Stimulated activated CD8-positive, alpha-beta memory T cell treated with anti-CD3 and anti-CD28 coated beads, Interleukin-7, amount 100 ng/mL, for 1 hour (primary cell): ENCODE measurements at places on chromosomes 2 and 18.

DNA sequence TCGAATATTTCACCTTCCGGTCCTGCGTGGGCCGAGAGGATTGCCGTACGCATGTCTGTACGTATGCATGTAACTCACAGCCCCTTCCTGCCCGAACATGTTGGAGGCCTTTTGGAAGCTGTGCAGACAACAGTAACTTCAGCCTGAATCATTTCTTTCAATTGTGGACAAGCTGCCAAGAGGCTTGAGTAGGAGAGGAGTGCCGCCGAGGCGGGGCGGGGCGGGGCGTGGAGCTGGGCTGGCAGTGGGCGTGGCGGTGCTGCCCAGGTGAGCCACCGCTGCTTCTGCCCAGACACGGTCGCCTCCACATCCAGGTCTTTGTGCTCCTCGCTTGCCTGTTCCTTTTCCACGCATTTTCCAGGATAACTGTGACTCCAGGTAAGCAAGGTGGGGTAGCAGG, at the start of gene SERPINB5:
TSS of gene SERPINB5 (plus strand) at position 291 of the 400 bp plus-strand sequence. CDS start 7,471 bp downstream, outside the sequence.
- DNase-seq: no peak

DNA sequence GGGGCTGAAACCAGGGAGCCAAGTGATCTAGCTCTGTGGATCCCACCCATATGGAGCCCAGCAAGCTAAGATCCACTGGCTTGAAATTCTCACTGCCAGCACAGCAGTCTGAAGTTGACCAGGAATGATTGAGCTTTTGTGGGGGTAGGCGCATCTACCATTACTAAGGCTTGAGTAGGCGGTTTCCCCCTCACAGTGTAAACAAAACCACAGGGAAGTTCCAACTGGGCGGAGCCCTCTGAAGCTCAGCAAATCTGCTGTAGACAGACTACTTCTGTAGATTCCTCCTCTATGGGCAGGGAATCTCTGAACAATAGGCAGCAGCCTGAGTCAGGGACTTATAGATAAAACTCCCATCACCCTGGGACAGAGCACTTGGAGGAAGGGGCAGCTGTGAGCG, 96.7 kb downstream of the CCDC148 start:
- no peak for DNase-seq

DNA sequence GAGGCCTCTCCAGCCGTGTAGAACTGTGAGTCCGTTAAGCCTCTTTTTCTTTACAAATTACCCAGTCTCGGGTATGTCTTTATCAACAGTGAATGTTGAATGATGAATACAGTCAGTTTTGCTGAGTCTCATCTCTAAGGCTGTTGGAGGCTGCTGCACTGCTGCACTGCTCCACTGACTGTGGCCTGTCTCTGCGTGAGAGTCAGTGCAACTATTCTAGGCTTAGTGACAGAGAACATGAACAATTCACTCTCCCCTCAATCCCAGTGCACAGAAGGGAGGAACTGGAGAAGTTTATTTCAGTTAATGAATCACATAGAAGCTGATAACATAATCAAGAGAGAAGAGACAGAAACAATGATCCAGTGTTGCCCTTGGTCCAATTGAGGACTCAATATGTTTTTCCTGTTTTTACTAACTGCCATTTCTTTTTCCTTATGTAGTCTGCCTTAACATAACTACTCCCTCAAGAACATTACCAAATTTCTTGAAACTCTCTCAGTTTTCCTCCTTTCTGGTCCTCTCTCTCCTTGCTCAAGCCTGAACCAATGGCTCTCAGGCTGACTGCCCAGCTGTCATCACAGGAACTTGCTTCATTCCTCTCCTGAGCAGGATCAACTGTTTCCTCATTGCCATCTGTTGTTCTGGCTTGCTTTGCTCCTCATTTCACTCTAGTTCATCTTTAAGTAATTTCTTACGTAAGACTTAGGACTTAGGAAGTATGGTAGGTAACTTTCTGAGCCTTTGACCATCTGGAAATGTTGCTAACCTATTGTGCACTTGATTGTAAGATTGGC, 483.2 kb downstream of the METTL4 start:
- no peak for DNase-seq

GRCh38 chr2:226336283-226336682, 463.3 kb downstream of the IRS1 start:
- no peak for DNase-seq

DNA sequence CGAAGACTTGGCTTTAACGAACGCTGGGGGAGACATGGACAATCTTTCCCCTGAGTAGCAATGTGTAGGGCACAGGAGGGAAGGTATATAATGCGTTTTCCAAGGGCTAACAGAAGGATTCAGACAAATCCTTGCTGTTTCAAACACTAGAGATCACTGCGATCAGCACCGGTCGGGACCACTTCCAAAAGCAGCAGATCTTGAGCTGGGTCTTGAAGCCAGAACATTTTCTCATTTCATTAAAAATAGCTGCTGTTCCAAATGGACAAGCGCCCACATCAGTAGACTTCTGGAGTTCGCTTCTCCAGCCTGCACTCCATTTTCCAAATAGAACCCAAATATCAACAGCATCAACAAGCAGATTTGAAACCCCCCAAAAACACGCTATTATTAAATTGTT, 65.1 kb upstream of the MAPRE2 start:
- DNase-seq: no peak

DNA sequence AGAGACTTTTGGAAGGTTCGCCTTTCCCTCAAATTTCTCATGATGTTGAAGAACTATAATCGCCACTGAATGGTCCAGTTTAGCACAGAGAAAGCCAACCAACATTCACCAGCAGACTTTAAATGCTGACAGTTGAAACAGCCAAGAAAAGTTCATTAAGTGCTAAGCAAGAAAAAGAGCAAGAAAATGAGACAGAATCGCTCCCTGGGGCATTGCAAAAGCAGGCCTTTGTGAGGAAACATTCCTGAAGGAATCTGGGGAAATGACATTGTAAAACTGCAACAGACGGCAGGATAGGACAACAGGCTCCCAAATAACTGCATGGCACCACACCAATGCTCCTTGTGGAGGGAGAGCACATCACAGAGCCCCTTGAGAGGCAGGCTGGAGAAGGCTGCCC, 269.3 kb upstream of the ID2 start:
- no peak for DNase-seq

DNA sequence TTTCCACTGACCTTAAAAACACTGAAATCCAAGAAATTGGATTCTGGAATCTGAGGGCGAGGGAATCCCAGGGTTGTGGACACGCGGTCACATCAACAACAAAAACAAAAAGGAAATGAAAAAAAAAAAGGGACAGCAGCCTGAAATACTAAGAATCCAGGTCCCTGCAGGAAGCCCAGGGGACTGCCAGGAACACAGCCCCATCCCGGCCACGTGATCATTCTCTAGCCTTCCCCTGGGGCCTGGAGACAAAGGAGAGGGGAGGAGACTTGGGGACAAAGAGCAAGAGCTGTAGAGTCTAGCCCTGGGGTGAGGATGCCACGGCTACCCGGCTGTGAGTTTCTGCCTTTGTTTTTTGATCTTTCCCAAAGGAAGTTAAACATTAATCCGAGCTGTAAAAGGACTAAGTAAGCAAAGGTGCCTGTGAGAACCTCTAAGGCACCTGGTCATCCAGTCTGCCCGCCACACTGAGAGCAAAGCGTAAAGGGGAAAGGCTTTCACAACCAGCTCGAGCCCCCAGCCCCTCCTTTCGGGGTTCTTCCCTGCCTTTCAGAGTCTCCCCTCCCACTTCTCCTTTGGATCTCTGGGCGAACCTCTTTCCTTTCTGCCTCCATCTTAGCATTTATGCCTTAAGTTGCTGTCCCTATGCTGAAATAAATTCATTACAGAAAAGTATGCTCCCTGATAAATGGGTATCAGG, 57.9 kb upstream of the MSH2 start:
- no peak for DNase-seq

DNA sequence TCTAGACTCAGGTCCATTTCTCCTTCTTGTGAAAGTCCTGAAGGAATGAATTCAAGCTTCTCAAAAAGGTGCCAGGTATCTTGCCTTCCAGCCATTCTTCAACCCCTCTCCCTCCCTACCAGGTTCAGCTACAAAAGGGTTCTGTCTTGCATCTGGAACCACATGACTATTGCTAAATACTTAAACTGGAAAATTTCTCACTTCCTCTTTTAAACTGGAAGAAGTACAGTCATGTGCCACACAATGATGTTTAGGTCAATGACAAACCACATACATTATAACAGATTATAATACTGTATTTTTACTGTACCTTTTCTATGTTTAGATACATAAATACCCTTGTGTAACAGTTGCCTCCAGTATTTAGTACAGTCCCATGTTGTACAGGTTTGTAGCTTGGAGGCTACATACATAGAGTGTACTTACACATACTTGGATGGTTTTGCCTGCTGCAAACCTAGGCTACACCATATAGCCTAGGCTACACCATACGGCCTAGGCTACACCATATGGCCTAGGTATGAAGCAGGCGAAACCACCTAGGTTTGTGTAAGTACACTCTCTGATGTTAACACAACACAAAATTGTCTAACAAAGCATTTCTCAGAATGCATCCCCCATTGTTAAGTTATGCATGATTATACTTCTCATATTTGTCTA, 142.0 kb upstream of the DNMT3A start:
- DNase-seq: no peak

- no peak for DNase-seq
Observed at GRCh38 chr18:54830866-54831265, 2.6 kb downstream of the RAB27B start.

DNA sequence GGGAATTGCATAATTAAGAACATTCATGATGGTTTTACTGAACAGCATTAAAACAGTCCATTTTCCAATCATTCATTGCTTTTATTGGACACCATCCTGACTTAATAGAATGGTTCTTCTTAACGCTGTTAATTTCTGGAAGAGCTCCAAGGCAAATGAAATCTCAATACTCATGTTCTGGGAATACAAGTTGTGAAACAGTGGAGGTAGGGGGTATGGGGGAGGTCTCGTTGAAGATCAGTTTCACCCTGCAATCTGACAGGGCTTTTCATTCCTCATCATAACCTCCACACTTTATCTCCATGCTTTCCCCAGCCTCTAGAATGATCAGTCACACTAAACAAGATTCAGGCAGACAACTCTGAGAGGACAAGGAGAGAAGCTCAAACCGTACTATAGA, 113.6 kb downstream of the ETAA1 start:
- DNase-seq: no peak
